Activated CD4-positive, alpha-beta T cell treated with anti-CD3 and anti-CD28 coated beads, Interleukin-2, amount 10 ng/mL, durations not matched to agents 24 days and 14 days (primary cell): ENCODE measurements at places on chromosomes 5 and 9. TPM values are rescaled to one million over a fixed set of nuclear protein-coding genes. Genes with fewer than 3 reads are reported as not detected.
A peak's percentile ranks its signal among the peaks of the same experiment; 100 is the strongest.

DNA sequence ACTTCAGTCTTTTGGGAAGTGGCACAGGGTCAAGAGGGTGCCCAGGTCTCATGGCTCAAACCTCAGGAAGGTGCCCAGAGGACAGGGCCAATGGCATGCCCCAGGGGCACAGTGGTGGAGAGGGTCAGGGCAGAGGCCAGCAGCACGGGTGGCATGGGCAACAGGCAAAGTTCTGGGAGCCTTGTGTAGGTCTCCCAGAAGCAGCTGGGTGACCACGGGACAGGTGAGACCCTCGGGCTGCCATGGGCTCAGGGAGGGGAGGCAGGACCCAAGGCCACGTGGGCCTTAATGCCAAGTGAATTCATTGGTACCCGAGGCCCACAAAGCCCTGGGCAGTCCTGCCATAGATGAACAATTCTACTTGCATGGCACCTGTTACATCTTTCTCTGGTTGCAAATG is 72.4 kb upstream of the ADAMTS2 start:
- DNase-seq: no peak

Gene TNFSF15
- total RNA-seq: 1.4 and 1.5 TPM in 2 replicates

- DNase-seq: no peak
Observed at GRCh38 chr5:61098251-61098995, 63.8 kb downstream of the SMIM15 start.

Gene LECT2
- total RNA-seq: not detected in 2 replicates

DNA sequence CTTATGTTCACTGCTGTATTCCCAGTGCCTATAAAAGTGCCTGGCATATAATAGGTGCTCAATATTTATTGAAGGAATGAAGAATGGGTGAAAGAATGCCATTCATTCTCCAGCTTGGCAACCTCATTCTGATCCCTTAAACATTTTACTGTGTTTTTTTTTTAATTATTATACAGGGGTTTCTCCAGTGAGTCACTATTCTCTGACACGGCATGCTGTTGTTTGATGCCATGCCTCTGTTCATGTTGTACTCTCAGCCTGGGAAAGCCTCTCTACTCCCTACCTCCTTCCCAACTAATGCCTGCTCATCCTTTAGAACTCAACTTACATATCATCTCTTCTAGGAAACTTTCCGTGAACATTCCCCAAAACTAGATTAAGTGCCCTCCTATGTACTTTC is 70.2 kb upstream of the PHF24 start:
- no peak for DNase-seq

DNA sequence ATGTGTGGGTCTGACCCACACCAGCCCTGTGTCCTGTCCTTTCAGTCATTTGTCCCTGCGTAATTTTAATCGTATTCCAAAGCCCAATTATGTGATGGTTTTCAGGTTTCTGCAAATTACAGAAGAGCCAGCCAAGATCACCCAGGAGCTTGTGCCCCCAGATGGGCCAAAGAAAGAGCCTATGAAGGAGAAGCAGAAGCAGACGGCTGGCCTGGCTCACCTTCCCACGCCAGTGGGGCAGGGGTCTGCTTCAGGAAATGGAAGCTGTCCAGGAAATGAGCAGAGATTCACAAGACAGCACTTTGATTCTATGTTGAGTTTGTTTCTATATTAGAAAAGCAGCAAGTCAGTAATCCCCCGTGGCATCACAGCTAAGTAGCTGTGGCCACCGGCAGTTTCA is 11.7 kb downstream of the S1PR3 start:
- no peak for DNase-seq

DNA sequence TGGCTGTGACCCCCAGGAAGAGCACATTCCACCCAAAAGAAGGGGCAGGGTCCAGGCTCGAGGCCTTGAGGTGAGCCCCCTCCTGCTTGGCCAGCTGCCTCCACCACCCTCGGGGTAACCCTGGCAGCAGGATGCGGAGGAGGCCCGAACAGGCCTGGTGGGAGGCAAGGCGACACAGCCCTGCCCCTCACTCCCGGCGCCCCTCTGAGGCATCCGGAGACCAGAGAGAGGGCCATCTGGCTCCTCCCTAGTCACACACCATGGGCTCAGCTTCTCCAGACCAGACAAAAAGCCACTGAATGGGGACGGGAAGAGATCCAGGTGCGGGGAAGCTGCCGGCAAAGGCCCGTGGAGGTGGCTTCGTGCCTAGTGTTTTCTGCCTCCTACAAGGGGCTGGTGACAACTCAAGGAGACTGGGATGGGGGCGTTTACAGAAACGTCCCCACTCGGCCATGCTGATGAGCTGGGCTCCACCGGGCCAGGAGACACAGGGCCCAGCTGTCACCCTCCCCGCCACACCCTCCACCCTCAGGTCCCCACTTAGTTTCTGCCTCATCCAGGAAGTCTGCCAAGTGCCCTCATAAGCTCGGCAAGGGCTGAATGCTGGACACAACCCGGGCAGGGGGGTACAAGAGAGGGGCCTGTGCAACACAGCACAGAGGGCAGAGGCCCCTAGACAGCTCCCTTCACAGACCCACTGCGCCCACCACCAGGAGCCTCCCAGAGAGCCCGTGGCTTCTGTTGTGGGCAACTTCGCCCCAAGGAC is 41.9 kb downstream of the NACC2 start:
- DNase-seq: no peak

GRCh38 chr5:143533978-143534760 is 130.7 kb upstream of the NR3C1 start:
- no peak for DNase-seq

GRCh38 chr5:77356740-77357139 is 135.4 kb downstream of the WDR41 start:
- DNase-seq: peak; percentile 77

DNA sequence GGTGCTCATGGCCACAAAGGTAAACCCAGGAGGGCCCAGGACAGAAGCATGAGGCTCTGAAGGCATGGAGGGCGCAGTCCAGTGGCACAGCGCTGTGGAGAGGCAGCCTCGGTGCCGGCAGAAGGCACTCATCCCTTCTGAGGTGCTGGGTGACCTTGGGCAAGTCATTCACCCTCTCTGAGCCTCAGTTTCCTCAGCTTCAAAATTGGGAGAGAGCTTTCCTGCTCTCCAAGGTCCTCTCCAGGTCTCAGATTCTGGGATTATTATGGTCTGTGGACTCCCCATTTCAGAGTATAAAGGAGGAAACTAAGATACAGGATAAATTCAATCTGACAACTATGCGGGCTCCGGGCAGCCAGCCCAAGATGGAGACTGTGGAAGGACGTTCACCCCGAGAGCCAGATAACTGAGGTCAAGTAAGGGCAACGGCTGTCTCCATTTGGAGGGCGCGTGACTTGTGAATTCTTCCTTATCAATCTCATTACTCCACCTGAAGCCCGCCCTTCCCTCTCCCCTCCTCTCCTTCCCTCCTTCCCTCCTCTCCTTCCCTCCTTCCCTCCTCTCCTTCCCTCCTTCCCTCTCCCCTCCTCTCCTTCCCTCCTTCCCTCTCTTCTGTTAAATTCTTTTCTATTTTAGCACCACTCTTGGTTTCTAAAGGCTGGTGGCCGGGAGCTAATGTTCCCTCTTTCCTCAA is 58.1 kb downstream of the LRSAM1 start:
- DNase-seq: no peak

GRCh38 chr9:136220017-136220729 is 15.2 kb upstream of the LHX3 start:
- DNase-seq: no peak

GRCh38 chr5:169494941-169495548 is 88.5 kb upstream of the SPDL1 start:
- no peak for DNase-seq

- DNase-seq: no peak
Observed at GRCh38 chr9:98215271-98215670, 22.8 kb upstream of the CORO2A start.

Gene BARHL1
- not detected in 2 replicates for total RNA-seq

DNA sequence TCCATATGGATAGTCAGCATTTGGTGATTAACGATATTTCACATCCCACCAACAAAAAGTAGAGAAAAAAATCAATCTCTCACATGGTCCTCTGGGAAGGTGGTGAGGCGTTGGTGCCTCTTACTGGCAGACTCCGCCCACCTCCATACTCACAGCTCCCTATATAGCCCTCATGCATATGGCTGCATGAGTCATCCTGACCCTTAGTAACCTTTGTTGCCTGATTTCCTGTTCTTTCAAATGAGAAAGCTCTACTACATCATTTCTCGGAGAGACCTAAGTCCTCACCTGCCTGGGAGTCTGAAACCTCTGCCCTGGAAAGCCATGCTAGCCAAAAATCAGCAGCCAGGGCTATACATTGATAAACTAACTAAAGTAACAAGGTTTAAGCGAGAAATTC is 33.3 kb upstream of the ABCA1 start:
- DNase-seq: peak; percentile 87

DNA sequence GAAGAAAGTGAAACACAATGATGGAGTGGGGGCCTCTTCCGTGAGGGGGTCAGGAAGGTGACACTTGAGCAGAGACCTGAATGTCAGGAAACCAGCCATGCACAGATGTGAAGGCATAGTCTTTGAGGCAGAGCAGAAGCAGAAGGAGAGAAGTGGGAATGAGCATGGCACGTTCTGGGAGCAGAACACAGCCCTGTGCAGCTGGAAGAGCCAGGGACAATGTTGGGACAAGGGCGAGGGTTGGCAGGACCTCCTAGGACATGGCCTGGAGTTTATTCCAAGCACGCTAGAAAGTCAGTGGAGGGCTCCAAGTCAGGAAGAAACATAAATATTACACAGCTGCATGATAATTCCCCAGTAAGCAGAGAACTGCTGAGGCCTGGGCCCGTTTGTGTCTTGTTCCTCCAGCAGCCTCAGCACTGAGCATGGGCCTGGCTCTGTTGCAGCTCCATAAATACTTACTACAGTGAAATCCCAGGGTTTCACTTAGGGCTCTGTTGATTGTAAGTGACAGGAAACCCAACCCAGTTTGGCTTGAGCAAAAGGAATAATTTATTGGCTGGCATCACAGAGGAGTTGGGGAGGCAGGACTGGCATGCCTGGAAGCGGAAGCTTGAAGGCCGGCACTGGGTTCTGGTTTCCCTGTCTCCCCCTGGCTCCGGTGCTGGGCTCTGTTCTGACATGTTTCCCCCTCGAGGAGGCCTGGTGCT is 66.2 kb downstream of the MVB12B start:
- DNase-seq: no peak

DNA sequence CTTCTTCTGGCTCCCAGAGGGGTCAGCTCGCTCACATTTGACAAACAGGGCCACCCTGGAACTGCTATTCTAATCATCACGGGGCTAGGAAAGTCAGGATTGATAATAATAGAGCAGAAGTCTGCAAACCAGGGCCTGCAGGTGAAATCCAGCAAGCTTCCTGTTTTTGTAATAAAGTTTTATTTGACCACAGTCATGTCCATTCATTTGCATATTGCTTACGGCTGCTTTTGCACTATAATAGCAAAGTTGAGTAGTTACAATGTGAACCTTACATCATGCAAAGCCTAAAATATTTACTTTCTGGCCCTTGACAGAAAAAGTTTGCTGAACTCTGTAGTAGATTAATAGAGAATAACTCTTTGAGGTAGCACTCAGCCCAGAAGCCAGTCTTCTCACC is 63.2 kb upstream of the CTXN3 start:
- DNase-seq: peak; percentile 14
